Right lung (tissue), 10 donors: ENCODE measurements at places on chromosomes 6 and 20. TPM values are rescaled to one million over a fixed set of nuclear protein-coding genes. Genes with fewer than 3 reads are reported as not detected.

The PI3 gene
- polyA plus RNA-seq: not detected

The ZNF334 gene
- 43.4 TPM for polyA plus RNA-seq

The TMEM74B gene
- 16.0 TPM for polyA plus RNA-seq

The ENPP5 gene
- polyA plus RNA-seq: 12.0 TPM

The MEI4 gene
- polyA plus RNA-seq: 0.08 TPM

The KIF6 gene
- 3.2 TPM for polyA plus RNA-seq

DNA sequence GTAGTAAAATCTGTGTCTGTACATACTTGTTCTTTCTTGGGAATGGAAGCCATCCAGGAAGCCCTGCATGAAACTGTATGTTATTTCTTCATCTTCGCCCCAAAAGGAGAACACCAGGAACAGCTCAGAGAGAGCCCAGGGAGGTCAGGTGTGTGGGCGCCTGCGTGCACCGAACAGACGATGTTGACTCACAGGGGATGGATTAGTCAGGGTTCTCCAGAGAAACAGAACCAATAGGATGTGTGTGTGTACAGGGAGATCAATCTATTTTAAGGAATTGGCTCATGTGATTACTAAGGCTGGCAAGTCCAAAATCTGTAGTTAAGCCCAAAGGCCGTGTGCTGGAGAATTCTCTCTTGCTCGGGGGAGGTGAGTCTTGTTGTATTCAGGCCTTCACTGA is 45.7 kb downstream of the RNASET2 start:
- no peak for DNase-seq

DNA sequence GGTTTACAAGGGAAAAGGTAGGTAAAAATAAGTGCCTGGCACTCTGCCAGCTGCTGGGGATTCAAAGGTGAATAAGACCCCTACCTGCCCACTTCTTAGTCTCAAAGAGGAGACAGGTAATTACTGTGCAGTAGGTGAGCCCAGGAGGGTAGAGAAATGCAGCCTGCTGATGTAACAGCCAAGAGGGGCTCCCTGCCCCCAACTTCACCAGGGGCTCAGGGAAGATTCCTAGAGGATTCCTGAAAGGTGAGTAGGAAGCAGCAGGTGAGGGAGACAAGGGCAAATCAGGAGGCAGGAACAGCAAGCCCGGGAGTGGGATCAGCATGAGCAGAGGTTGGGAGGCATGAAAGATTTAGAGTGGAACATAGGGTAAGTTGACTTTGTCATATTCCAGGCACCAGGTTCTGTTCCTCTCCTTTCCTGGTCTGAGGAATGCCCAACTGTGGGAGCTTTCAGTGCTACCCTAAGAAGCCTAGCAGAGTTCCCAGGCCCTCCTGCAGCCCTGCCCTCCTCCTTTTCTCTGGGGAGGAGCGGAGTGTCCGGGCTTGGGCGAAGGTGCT is 258.1 kb downstream of the LRFN2 start:
- DNase-seq: no peak

DNA sequence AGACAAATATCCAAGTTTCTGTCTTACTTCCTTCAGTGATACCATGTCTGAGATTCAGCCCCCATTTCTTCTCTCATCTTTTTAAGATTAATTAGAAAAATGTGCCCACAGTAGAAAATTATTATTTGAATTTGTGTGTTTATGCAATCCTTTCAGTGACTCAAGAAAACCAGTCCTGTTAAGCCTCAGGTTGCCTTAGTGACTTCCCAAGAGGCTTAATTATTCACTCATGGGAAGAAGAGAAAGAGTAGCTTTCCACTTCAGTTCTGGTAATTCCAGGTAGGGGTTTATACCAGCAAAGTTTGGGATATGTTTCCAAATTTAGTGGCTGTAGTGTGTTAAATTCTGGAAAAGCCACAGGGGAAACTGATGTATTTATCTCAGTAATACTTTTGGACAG is 149.1 kb downstream of the RIMS1 start:
- no peak for DNase-seq

GRCh38 chr6:25341203-25341552 is 62.0 kb downstream of the CARMIL1 start:
- no peak for DNase-seq

DNA sequence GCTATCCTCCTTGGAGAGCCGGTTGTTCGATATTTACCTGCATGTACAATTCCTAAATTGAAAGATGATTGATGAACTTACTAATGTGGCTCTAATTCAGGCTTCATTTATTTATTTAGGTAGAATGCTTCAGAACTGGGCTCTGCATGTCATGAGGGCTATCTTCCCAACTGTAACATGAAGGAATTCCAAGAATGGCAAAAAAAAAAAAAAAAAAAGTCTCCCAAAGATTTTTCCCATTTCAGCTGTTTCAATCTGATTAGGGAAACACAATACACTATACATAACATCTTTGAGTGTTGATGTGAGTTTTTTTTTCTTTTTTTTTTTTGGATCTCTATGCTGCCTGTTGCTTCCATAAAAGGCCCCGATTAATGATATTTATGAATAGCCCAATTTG is 120.1 kb upstream of the SHLD1 start:
- DNase-seq: no peak

- DNase-seq: no peak
Measured at GRCh38 chr20:39259808-39260207, 297.7 kb downstream of the DHX35 start.

DNA sequence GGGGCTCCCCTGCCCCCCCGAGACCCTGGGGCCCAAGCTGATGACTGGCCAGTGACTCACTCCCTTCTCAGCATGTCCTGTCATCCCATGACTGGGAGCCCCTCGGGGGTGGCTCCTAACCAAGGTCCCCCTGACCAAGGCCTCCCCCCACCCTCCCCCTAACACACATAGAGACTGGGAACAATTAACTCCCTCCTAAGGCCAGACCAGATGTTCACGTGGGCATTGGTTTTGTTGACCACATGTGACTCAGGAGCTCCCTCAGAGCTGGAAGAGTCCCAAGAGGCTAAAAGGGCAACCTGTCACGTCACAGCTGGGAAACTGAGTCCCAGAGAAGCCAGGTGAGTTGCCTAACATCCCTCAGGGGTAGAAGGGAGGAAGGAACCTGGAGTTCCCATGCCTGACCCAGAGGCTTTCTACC is 10.6 kb upstream of the CCN5 start:
- no peak for DNase-seq

DNA sequence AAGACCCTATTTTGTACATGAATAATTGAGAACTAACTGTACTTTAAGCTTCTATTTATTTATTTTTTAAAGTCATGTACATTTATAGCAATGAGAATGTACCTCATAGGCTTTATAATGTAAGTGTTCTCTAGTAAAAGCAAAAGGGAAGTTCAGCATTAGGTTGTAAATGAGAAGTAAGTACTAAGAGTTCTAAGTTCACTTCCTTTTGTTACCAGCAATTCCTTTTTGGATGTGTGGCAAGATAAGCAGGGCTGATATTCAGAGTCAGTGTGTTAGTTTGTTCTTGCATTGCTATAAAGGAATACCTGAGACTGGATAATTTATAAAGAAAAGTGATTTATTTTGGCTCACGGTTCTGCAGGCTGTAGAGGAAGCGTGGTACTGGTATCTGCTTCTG is 54.0 kb upstream of the CCN2 start:
- no peak for DNase-seq

DNA sequence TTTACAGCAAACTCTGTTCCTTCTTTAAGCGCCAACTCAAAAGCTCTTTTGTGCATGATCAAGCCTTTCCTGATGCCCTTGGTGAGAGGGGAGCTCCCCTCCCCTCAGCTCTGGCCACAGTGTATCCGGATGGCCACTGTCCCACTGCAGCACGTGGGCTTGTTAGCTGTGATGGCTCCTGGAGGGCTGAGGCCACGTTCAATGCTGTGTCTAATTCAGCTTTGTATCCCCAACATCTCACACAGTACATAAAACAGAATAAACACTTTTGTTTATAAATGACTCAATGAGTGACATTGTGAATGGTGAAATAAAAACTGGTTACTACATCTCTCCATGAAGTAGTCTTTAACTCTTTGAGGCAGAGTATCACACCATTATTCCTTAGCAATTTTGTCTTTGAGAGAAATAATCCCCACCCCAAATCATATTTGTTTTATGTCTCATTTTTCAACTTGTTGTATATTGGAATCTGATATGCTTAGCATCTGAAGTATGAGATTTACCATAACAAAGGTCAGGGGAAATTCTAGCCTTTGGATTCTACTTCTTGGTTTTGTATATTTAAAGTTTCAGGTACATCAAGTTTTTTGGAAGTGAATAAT is 44.5 kb downstream of the EDN1 start:
- no peak for DNase-seq

DNA sequence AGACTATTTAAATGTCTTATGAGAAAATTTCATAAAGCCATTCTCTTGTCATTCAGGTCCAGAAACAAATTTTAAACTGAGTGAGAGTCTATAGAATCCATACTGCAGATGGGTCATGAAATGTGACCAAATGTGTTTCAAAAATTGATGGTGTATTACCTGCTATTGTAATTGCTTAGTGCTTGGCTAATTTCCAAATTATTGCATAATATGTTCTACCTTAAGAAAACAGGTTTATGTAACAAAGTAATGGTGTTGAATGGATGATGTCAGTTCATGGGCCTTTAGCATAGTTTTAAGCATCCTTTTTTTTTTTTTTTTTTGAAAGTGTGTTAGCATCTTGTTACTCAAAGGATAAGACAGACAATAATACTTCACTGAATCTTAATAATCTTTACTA is 5.0 kb downstream of the MARCKS start:
- no peak for DNase-seq

GRCh38 chr6:11428895-11429294 is 108.7 kb upstream of the TMEM170B start:
- no peak for DNase-seq

DNA sequence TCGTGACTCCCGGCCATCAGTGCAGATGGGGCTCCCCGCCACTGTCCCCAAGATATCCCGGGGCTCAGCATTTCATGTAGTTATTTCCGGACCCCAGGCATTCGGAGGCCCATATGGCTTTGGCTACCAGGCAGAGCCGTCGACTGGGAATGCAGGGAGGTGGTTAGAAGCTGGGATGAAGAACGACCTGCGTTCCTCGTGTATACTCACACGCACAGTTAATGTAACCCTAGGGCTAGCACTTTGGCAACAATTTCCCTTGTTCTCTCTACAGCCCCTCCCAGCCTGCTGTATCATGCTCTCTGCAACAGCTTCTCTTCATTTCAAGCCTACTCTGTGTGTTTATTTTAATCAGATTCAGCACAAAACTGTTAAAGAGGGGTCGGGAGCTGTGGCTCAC is 240.4 kb downstream of the MYLK4 start:
- DNase-seq: no peak

- DNase-seq: no peak
Measured at GRCh38 chr20:11261533-11262000, 587.8 kb upstream of the JAG1 start.

DNA sequence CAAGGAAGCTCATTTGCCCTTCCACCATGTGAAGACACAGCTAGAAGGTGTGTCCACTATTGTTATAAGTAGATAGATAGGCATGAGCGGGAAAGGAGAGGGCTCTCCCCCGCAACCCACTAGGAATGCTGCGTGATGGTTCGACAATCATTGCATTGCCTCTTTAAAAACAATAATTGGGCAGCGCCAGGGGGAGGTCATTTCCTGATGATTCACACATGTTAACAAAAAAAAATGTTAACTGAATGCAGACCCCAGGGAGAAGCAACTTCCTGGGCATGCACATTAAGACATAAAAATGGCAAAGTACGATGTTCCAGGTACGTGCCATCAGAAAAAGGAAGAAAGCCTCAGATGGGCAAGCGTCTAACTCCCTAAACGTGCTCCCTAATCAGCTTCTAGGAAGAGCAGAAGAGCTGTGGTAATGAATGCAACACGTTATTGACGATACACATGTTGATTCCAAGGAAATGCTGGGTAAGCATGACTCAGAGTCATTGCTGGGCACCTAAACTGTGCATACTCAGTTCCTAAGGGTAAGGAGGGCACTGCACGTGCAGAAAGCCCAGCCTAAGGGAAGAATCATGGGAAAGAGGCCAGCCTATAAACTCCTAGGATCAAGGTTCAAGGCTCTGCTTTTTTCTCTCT is 113.7 kb downstream of the FAM217A start:
- no peak for DNase-seq

GRCh38 chr6:14738933-14739332 is 506.9 kb upstream of the JARID2 start:
- no peak for DNase-seq

DNA sequence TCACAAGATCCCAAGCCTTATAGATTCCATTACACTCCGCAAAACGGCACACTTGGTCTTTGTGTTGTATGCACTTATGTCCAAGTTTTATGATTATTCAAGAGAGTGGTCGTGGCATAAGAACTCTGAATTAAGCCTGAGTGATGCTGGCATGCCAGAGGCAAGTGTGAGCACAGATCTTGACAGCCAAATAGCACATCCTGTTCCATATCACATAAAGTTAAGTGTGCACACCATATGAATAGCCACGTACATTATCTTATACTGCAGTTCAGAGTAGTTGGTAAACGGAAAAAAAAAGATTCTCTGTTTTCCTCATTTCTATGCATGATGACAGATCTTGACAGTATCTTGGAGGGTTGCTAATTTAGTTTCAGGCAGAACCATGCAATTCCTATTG is 727.3 kb upstream of the FLRT3 start:
- no peak for DNase-seq

- DNase-seq: no peak
Measured at GRCh38 chr6:54690596-54690995, 156.0 kb upstream of the FAM83B start.
